NCI-H1105 treated with DMSO at 0.1 percent for 48 hours (cell line): ENCODE measurements at places on chromosomes 2 and 18.
A peak's percentile ranks its signal among the peaks of the same experiment; 100 is the strongest.

DNA sequence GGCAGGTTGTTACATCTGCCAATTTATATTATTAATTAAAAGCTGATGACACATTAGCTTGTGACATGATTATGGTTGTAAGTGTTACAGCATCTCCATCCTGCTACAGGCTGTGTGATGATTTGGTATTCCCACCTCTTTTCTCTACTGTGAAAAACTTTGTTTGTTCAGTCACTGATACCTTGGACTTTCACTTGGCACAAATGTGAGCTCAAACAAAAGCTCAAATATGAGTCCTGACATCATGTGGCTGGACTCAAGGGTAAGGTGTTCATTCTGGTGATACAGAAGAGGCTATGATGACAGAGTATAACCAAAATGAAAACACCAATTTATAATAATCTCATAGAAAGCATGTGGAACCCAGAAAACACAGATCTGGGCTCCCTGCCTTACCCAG lies 11.4 kb upstream of the IL36A start:
- DNase-seq: no peak

DNA sequence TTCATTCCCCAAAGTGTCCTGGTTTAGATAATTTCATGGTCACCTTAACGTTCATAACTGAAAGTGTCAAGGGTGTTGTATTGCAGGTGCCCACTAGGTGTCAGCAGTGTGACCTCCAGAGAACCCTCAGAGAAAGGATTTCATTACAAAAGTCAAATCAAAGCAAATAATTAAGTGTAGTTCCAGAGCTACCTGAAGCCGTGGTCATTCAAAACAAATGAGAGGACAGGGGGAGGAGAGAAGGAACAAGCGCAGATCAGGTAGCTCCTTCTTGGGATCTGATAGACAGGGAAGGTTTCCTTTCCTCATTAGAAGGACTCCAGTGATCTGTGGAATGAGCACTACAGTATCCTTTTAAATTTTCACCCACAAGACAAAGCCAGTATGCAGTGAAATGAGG lies at the start of gene SLC9A4:
TSS of gene SLC9A4 (plus strand) at position 207 of the 400 bp plus-strand sequence. CDS start 534 bp downstream, outside the sequence.
- DNase-seq: peak; percentile 48

GRCh38 chr2:62443886-62444285 lies 62.1 kb downstream of the TMEM17 start:
- DNase-seq: no peak

DNA sequence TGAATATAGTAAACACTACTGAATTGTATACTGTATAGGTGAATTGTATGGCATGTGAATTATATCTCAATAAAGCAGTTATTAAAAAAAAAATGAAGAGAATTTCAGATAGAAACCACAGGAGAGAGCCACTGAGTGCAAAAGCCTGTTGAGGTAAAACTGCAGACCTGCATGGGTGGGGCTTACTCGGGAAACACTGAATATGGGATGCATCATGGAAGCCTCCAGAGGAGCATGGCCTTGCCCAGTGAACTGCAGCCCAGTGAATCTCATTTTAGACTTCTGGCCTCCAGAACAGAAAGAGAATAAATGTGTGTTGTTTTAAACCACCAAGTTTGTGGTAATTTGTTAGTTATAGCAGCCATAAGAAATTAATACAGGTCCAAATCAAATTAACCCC lies 15.7 kb downstream of the GPATCH11 start:
- DNase-seq: no peak

- DNase-seq: no peak
These were observed 2.0 kb downstream of the HOXD3 start for GRCh38 chr2:176158855-176159662.

DNA sequence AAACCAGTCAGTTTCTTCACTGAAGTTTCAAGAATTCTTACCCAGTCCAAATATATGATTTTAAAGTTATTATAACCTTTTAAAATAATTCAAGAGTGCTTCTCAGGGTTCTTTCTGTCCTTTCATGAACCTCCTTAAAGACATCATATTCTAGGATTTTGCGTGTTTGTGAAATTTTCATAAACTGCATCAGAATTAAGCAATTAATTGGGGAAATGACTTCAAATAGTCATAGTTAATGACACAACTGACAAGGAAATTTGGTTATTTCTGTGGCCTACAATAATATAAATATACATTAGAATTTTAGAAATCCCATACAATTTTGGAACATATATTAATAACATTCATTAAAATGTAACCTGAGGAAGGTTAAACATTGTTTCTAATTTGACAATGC lies 10.5 kb downstream of the CYP27A1 start:
- DNase-seq: no peak

- peak; percentile 64 for DNase-seq
These were observed 96.3 kb downstream of the B3GNT2 start for GRCh38 chr2:62292190-62292589.

DNA sequence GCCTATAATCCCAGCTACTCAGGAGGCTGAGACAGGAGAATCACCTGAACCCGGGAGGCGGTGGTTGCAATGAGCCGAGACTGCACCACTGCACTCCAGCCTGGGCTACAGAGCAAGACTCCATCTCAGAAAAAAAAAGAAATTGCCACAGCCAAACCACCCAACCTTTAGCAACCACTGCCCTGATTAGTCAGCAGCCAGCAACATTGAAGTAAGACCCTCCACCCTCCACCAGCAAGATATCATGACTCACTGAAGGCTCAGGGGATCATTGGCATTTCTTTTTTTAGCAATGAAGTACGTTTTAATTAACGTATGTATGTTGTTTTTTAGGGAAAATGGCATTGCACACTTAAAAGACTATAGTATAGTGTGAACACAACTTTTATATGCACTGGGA lies 349.1 kb upstream of the ACVR2A start:
- DNase-seq: no peak

- no peak for DNase-seq
These were observed 249.8 kb downstream of the ACKR3 start for GRCh38 chr2:236819275-236820002.

DNA sequence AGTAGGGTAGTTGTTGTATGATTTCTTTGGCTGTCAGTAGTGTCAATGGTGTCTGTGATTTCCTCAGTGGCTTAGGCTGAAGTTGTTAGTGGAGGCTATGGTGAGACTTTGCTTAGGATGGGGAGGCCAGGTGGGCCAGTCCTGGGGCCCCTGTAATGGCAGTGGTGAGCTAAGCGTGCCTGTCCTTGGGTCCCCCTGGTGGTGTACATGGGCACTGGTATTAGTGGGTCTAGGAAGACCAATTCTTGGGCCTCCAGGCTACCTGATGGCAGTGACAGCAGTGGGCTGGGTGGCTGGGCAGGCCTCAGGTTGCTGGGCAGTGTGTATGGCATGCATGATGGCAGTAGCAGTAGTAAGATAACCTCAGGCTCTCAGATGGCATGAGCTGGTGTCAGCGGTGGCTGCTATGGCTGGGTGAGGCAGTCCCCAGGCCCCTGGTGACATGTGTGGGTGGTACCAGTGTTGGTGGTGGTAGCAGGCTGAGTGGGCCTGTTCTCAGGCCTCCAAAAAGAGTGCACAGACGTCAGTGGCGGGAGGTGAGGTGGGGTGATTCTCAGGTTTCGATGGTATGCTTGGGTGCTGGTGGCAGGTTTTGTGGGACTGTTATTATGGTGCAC lies 103.2 kb downstream of the KLHL14 start:
- no peak for DNase-seq

DNA sequence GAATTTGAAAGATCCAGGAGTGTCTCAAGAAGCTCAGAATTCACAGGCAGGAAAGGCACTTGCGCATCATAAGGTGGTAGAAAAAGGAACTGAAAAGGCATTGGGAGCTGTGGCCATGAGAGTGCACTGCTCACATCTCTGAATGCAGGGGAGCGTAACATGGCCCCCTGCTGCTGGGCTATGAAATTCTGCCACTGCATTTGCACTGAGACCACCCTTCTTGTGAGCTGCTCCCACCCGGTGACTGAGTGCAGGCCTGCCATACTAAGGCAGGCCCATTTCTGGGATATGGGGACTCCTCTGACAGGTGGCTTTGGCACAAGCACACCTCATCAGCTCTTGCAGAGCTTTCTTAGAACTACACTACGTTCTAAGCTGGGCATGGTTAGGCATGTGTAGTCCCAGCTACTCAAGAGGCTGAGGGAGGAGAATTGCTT lies 25.3 kb upstream of the STARD7 start:
- DNase-seq: no peak

DNA sequence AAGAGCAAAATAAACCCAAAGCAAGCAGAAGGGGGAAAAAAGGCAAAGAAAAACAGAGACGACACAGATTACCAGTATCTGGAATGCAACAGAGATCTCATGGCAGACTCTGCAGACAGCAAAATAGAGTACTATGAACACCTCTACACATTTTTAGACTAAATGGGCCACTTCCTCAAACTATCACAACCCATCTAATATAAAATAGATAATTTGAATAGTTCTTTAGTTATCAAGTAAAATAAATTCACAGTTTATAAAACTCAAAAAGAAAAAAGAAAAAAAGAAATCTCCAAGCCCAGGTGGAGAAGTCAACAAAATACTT lies 16.6 kb downstream of the SESTD1 start:
- DNase-seq: no peak

GRCh38 chr2:12980817-12981216 lies 264.1 kb downstream of the TRIB2 start:
- DNase-seq: no peak

DNA sequence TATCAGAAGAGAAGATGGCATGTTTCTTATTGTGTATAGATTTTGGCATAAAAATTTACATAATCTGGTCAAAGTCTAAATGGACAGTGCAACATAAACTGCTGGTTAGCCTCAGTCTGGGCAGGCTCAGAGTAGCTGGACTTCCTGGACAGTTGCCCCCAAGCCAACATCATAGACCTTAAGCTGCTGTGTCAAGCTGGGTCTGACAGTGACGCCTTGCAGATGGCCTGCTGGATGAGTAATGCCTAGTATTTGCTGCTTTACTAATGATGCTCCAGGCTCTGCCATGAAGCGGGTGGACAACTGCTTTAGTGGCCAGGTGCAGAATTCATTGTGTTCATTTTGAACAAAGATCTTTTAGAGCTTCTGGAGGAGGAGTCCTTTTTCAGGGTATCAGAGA lies 603.7 kb upstream of the ZEB2 start:
- no peak for DNase-seq
